ENCODE measurements at places on chromosomes 11 and 22. TPM values are rescaled to one million over a fixed set of nuclear protein-coding genes. Genes with fewer than 3 reads are reported as not detected.

The MS4A4A gene
- total RNA-seq = not detected

The SYT12 gene
- 0.56 TPM for total RNA-seq

The KLHL35 gene
- 1.4 TPM for total RNA-seq

The PDE3B gene
- 1.1 TPM for total RNA-seq

The CNGA4 gene
- under 0.01 TPM for total RNA-seq

The C11orf91 gene
- total RNA-seq = not detected

The TMEM45B gene
- not detected for total RNA-seq

The RASL10A gene
- not detected for total RNA-seq

The DNAL4 gene
- 6.9 TPM for total RNA-seq

The MS4A2 gene
- not detected for total RNA-seq

The HTR3A gene
- not detected for total RNA-seq

DNA sequence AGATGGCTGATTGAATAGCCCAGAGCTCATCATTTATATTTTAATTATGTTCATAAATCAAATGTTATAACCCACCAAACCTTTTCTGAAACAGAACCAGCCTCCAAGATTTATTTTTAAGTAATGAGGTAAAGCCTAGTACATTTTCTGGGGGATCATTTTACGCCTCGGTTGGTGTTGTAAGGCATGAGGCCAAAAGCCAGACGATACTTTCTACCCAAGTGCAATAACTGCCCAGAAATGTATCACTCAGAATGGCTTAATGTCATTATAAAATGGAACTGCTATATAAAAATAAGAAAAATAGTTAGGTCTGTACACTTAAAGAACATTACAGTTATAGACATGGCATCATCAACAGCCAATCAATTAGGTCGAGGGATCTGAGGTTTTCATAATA, 283.3 kb downstream of the CADM1 start:
- no peak for DNase-seq

- no peak for DNase-seq
Measured at GRCh38 chr11:85540181-85540580, 87.0 kb downstream of the DLG2 start.

GRCh38 chr11:70627219-70627618, 228.9 kb downstream of the CTTN start:
- no peak for DNase-seq

GRCh38 chr11:35116762-35117640, 22.0 kb upstream of the CD44 start:
- DNase-seq = peak; percentile 55

GRCh38 chr11:45643598-45644260, 21.7 kb downstream of the CHST1 start:
- DNase-seq = no peak

- no peak for DNase-seq
Measured at GRCh38 chr11:117898059-117898458, 21.6 kb upstream of the FXYD6 start.

DNA sequence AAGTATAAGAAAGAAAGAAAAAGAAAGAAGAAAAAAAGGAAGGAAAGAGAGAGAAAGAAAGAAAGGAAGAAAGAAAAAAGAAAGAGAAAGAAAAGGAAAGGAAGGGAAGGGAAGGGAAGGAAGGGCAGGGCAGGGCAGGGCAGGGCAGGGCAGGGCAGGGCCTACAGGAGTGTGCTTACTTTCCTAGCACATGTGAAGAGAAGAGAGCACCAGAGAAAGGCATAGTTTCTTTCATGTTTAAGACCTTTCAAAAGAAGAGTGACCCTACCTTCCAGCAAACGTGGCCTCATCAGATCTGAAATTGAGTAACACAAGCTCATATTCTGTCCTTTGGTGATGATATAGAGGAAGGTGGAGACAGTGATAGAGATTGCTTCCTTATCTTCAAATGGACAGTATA, 899.3 kb upstream of the RAG2 start:
- no peak for DNase-seq

DNA sequence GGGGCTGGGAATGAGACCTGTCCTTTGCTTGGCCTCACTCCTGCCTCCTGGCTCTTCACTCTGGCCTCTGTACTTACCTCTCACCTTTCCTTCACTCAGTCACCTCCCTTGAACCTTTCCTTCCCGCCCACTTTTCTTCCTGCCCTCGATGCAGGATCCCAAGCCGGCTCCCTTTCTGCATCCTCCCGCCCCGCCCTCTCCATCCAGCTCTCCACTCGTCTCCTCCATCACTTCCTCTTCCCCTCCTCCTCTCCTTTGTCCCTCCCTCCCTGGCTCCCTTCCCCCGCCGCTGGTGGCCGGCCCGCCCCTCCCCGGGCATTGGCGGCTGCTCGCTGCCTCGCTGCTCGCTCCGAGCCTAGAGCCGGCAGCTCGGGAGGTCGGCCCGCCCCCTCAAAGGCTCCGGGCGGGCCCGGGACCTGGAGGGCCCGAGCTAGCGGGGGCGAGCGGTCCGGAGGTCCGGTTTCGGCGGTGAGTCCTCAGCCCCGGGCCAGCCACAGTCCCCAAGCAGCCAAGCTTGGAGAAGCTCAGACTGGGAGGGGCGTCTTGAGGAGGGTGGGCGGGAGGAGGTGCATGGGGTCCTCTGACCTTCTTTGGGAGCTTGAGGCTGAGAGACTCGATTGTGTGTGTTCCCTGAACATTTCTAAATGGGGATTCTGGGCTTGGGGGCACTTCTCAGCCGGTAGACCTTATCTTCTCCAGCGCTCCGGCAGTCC, 13.8 kb downstream of the PHLDB1 start:
- DNase-seq = peak; percentile 86

GRCh38 chr22:36330655-36331305, 57.0 kb downstream of the MYH9 start:
- DNase-seq = peak; percentile 63

- DNase-seq = no peak
Measured at GRCh38 chr11:2205981-2206690, 34.5 kb upstream of the TH start.

GRCh38 chr11:86681483-86681756, 9.0 kb upstream of the ME3 start:
- DNase-seq = no peak

DNA sequence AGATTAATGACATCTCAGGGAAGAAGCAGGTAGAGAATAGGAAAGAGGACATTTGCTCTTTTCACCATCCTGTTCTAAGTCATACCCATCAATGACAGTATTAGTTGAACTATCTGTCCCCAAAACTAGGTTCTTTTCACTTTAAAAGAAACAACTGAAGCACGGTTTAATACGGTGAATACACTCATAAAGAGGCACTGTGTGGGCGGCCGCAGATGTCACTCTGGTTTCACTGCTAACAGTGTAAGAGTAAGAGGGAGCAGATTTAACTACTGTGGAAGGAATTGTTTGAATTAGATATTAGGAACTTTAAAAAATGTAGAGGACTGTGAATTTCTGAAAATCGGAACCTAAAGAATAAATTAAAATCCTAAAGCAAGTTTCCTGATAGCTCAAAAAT, 49.5 kb downstream of the VSIG10L2 start:
- no peak for DNase-seq

GRCh38 chr22:30561402-30562189, 12.9 kb downstream of the GAL3ST1 start:
- DNase-seq = no peak

DNA sequence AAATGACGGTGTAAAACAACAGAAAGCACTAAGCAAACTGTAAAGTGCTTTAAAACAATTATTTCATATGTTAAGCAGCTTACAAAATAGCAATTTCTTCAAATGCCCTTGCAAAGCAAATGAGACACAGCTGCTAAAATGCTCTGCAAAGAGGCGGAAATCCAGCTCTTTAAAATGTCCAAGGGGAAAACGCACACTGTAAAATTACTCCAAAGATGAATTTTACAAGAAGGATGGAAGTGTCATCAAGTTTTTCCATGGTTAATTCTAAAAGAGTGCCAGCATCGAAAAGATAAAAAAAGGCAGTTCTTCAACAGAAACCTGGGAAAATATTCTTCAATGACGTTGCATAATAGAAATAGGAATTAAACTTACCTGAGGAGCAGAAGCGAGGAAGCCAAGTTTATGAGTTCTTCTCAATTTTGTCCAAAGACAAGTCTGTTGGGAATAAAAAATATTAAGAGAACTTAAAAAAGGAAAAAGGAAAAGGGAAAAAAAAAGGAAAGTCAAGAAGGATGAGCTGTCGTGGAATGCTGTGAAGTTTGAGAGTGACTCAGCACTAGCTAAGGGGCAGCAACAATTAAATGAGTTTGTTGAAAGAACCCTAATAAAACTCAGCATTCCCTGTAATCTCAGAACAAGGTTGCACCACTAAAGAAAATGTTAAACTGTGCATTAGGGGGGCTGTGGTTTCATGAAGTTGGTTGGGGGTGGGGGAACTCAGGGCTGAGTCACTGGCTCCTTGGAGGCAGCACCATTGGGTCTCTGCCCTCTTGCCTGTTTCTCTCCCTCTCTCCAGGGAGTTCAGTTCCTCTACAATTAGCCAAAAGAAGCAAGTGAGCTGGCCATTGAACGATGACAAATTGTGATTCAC, 64.2 kb upstream of the BLID start:
- DNase-seq = peak; percentile 98

DNA sequence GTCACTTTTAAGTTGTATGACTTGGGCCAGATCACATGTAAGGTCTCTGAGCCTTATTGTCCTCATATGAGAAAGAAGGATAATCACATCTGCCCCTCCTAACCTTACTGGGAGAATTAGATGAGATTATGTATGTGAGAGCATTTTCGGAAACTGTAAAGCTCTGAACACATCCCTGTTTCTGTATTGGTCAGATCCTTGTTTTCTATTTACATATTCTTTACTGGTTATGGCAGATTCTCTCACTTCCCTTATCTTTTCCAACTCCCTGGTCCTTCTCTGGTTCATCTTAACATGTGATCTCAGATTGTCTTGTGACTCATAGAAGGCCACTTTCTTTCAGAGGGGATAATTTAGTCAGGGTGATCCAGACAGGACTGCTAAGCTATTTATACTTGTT, 41.8 kb downstream of the CCDC81 start:
- peak; percentile 60 for DNase-seq

DNA sequence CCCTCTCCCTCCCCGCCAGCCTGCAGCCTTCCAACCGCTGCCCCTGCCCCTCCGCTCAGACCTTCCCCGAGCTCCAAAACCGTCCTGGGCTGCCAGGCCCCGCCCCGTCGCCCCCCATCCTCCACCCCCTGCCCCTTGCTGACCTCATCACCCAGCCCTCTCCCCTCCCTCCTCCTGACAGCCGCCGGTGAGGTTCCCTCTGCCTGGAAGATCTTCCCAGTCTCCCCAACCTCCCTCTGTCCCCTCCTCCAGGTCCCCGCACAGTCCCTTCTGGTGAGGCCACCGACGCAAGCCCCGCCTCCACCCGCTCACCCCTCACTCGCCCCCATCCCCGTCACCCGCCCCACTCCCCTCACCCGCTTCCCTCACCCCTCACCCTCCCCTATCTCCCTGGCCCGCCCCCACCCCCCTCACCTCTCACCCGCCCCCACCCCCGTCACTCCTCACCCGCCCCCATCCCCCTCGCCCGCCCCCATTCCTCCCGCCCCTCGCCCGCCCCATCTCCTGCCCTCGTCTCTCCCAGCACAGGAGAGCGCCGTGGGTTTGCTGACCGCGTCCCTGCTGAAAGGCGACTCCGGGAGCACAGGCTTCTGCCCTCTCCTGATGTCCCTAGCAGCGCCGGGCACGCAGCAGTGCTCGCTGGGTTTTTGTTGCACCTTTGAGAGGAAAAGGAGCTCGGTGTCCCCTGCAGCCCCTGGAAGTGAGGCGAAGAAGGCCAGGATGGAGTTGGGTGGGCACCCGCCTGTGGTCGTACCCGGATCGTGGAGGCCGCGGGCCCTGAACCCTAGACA, 16.4 kb upstream of the UPK3A start:
- no peak for DNase-seq

DNA sequence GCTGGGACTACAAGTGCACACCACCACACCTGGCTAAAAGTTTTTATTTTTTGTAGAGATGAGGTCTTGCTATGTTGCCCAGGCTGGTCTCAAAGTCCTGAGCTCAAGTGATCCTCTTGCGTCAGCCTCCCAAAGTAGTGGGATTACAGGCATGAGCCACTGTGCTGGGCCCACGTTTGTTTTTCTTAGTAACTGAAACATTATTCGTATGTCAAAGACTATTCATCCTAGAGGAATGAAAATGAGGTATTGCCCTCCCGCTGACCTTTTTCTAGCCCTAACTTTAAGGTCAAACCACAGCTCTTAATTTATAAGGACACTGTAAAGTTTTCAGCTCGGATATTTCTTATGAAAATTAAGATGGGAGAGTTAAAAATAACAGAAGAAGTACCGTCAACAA, 33.2 kb upstream of the PAX6 start:
- no peak for DNase-seq

DNA sequence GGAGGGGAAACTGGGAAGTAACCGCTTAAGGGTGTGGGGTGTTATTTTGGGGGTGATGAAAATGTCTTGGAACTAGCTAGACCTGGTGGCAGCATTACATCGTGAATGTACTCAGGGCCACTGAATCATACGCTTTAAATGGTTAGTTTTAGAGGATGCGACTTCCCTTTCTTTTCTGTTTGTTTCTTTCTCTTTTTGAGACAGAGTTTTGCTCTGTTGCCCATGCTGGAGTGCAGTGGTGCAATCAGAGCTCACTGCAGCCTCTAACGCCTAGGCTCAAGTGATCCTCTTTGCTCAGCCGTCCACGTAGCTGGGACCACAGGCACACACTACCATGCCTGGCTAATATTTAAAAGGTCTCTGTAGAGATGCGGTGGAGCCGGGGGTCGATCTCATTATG, 5.6 kb upstream of the MIAT start:
- DNase-seq = no peak

DNA sequence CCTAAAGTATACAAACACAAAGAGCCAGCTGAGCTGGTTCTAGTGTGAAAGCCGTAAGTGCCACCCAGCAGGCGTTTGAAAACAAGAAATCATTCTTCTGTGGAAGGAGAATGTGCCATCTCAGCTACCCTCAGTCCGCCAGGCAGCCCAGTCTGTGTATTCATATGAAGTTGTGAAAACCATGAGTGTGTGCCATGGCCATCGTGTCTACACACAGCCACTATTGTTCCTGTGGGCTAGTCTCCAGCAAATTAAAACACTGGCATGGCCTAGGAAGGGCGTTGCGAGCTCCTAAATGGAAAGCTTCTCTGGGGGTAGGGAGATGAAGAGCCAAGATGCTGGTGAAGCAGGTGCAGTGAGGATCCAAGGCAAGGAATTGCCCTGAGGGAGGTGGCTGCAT, 51.5 kb upstream of the HORMAD2 start:
- no peak for DNase-seq

- DNase-seq = peak; percentile 62
Measured at GRCh38 chr11:72471005-72471898, 36.9 kb upstream of the CLPB start.

GRCh38 chr22:48653306-48653705, 1174.4 kb downstream of the BRD1 start:
- DNase-seq = no peak

GRCh38 chr22:19571207-19571795, 47.1 kb upstream of the CLDN5 start:
- DNase-seq = peak; percentile 63

Measured in IMR-90 (cell line).